T-helper 17 cell (primary cell): ENCODE measurements at places on chromosomes 5 and 9.

DNA sequence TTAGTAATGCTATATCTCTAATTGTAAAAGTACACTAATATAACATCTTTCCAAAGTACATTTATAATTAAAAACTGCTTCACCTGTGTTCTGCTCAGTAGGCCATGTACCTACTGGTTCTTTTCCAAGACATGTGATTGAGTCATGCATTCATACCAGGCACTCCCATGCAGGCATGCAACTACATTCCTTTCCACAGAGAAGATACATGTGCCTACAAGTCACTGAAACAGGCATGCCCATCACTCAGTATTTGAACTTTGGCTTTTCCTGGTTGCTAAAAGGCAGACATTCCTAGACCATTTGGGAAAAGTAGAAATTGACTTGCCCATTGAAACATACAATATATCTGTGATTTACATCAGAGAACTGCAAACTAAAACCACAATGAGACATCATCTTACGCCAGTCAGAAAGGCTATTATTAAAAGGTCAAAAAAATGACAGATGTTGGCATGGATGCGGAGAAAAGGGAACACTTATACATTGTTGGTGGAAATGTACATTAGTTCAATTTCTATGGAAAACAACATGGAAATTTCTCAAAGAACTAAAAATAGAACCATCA, 148.3 kb upstream of the MOCS2 start:
- no peak for DNase-seq

- DNase-seq: no peak
Measured at GRCh38 chr5:167743695-167744464, 547.6 kb upstream of the WWC1 start.

GRCh38 chr5:131042021-131042789, 122.9 kb downstream of the HINT1 start:
- DNase-seq: no peak

DNA sequence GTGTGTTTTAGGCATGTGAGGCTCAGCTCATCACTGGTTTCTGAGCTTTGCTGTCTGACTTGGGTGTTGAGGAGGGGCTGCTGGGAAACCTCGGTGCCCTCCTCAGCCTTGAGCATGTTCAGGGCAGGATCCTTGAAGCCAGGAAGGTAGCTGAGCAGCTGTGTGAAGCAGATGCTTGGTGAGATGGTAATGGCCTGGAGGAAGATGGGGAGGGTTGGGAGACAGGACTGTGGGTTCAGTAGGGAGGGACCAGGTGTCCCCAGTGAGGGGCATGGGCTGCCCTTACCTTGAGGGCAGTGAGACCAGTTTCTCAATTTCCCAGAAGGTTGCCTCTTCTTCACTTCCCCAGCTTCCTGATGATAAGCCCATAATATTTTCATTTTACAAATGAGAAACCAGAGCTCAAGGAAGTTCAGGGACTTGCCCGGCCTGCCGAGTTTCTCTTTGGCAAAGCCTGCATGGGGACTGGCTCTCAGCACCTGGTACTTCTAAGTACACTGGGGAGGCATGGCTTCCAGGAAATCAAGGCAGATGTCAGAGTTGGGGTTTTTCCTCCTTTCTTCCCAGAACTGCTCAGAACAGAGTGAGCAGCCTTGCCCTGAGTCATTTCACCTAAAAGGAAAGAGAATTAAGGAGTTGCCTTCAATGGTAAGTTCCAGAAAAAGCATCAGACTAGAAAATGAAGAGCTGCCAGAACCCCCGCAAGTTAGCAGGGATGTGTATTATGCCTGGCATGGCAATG, 225.7 kb downstream of the MAST4 start:
- no peak for DNase-seq

- DNase-seq: no peak
Measured at GRCh38 chr5:61256474-61256873, 75.6 kb upstream of the ZSWIM6 start.

DNA sequence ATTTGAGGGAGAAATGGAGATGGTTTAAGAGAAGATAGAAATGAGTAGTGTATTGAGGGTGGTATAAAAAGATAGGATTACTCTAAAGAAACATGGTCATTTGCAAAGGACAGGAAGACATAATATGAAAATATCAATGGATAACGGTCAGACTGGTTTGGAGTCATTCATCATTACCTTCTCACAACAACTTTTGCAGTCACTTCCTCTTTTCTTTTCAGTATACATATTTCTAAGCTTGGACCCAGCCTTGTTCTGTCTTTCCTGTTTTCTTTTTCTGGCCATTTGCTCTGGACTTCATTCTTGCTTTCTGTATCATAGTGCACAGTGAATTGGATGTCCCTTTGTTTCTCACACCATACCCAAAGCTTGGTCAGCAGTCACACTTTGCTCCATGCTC, 966.5 kb upstream of the TYRP1 start:
- DNase-seq: no peak

GRCh38 chr9:8643464-8643863, 843.9 kb upstream of the DMAC1 start:
- no peak for DNase-seq

GRCh38 chr9:137873408-137873807, 4.2 kb upstream of the CACNA1B start:
- no peak for DNase-seq

DNA sequence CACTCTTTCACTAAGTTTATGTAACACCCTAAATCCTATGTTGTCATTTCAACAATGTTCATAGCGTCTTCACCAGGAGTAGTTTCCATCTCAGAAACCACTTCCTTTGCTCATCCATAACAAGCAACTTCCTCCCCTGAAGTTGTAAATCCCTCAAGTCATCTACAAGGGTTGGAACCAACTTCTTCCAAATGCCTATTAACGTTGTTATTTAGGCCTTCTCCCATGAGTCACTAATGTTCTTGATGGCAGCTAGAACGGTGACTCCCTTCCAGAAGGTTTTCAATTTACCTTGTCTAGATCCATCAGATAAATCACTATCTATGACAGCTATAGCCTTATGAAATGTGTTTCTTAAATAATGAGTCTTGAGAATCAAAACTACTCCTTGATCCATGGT, 73.3 kb upstream of the TARS1 start:
- DNase-seq: no peak

DNA sequence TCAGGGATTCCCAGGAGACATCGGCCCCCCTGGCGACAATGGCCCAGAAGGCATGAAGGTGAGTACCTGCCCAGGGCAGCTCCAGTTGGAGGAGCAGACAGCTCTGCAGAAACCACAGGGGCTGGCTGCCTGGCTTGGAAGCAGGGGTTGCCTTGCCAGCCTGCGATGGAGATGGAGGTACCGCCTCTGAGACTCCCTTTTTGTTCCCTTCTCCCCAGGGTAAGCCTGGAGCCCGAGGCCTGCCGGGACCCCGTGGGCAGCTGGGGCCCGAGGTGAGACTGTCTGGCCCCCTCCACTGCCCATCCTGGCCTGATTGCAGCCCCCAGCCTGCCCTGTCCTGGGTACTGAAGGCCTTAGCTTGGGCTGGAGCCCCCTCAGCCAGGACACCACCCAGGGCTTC, 82.7 kb upstream of the ORM1 start:
- no peak for DNase-seq

DNA sequence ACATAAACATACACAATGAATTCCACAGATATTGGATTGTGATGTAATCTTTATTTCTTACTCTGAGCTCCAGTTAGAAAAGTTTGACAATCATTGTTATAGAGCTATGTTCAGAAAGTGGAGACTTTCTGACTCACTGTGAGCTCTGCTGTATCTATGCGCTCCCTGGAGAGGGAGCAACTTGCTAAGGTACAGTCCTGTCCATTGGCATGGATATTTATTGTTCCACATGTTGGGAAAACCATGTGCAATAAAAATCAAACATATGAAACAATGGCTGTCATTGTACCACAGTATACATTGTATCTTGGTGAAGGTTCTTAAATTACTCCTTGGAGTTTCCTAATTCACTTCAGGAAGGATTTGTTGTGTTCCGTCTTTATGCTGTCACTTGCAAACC, 26.8 kb downstream of the NMRK1 start:
- DNase-seq: no peak

GRCh38 chr5:74252044-74252443, 388.5 kb downstream of the ENC1 start:
- no peak for DNase-seq

DNA sequence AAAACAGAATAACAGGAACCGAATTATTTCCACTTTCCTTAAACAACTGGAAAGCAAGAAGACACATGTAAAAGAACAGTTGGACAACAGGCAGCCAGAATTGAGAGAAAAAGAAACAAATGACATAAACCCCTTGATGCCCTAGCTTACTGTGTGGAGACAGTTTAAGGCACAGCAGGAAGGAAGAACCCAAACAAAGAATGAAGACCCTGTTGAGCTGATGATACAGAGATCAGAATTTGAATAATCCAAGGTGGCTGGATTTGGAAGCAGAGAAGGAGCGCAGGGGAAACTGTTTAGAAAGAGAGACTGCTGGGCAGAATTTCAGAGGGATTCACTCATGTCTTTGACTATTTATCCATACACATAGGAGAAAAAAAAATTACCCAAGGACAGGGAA, 316.3 kb upstream of the POU5F2 start:
- no peak for DNase-seq

GRCh38 chr9:69816735-69817134, 3.9 kb upstream of the CFAP95 start:
- no peak for DNase-seq

DNA sequence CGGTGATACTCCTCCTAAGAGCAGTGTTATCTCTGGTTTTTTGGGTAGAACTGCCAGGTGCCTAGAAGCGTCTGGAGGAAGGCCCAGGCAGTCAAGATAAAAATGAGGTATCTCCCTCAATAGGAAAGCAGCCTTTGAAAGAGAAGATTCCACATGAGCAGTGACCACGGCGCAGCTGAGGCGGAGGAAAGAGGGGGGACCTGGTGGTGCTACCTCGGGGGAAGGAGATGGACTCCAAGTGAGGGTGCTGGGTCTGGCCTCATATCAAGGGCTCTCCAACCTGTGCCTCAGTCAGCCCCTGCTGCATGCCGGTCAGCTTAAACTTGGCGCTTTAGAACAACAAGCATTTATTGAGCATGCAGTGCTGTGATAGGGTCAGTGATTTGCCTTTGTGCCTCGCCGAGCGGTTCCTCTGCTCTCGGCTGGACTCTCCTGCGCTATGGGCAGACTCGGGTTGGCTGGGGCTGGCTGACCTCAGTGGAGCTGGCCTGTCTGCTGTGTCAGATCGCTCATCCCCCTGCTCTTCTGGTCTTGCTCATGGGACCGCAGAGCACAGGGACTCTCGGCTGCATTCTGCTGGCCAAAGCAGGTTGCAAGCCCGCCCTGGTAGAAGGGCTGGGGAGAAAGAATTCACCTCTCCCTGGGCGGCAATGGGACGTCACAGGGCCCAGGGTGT, 121.1 kb upstream of the IRX4 start:
- DNase-seq: no peak

GRCh38 chr5:160450164-160450932, 28.7 kb downstream of the PTTG1 start:
- no peak for DNase-seq

DNA sequence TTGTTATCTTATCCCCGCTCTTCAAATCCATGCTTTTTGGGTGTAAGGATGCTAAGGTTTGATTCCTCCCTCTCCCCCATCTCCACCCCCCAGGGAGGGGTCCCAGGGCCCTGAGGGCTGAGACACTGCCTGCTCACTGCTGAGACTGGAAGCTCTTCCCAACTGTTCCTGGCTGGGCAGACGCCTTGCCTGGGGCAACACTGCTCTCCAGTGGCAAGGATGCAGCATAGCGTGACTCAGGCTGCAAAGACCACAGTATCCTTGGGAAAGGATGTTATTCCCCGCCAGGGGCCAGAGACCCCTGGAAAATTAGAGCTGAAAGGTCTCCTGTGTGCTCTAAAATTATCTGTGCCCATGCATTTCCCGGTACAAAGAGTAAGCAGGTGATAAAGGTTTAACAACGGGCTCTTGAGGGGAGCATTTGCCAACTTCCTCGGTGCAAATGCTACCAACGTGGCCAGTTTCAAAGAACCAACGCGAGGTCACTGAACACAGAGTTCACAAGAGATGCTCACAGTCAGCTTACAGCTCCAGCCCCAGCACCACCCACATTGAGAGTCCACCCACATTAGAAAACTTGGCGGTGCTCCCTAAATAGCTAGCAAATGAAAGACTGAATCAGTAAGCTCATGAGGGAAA, 271.9 kb downstream of the NSG2 start:
- DNase-seq: no peak

DNA sequence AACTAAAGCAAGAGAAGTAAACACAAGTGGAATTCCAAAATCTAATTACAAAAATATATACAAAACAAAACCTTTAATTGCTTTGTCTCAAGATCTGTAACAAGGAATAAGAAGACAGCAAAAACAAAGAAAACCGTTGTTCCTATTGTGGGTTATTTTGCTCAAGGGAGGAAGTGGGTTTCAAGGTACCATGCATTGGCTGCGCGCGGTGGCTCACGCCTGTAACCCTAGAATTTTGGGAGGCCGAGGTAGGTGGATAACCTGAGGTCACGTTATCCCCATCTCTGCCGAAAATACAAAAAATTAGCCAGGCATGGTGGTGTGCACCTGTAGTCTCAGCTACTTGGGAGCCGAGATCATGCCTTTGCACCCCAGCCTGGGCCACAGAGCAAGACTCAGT, 12.1 kb upstream of the IQGAP2 start:
- no peak for DNase-seq

- DNase-seq: no peak
Measured at GRCh38 chr5:39113354-39113953, 39.3 kb upstream of the RICTOR start.

GRCh38 chr5:761854-762710, 22.4 kb downstream of the ZDHHC11B start:
- DNase-seq: no peak

DNA sequence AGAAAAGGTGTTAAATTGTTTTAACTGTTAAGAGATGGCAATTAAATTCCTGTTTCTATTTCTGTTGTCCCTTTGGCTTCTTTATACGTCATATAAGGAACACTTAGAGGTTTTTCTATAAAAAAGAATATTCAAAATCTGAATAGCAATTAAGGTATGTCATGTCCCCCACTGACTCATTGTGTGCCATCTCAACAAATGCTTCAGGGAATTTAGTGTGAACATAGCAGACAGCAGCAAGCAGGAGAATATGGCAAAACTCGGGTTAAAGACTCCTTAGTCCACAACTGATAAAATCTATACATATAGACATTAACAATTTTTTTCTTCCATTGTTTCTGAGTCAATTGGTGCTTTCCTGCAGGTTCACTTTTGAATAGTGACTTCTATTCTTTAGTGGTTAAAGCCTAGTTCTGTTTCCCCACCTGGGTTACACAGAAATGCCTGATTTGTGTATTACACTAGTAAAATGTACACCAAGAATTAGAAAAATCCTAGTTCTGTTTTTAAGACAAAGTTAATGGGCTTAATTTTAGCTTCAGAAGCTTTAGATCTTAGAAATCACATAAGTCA, 17.9 kb upstream of the RPS23 start:
- no peak for DNase-seq
